ENCODE measurements at places on chromosomes 12 and 14.
A peak's percentile ranks its signal among the peaks of the same experiment; 100 is the strongest.

- DNase-seq: no peak
Observed at GRCh38 chr14:50044042-50044651, 72.2 kb downstream of the VCPKMT start.

GRCh38 chr12:13100605-13100881 lies 2.9 kb downstream of the GSG1 start:
- no peak for DNase-seq

DNA sequence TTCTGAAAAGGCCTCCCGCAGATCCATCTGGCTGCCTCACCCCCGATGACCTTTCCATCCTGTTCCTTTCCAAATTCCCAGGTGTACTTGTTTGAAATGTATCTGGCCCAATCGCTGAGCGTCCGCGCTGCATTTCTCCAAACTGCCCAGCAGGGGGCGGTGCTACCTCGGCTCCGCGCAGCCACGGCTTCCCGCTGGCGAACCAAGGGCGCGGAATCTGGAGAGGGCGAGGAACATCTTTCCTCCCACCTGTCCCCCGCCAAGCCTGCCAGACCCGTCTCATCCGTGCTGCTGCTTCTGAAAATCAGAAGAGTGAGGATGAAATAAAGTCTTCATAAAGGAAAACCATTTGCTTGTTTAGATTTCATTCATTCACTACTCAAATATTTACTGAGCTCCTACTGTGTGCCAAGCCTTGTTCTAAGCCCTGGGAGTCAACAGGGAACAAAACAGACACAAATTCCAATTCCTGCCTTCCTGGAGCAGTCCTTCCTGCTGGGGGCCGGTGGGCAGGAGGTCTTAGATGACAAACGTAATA lies 16.8 kb upstream of the MYL2 start:
- peak; percentile 27 for DNase-seq

DNA sequence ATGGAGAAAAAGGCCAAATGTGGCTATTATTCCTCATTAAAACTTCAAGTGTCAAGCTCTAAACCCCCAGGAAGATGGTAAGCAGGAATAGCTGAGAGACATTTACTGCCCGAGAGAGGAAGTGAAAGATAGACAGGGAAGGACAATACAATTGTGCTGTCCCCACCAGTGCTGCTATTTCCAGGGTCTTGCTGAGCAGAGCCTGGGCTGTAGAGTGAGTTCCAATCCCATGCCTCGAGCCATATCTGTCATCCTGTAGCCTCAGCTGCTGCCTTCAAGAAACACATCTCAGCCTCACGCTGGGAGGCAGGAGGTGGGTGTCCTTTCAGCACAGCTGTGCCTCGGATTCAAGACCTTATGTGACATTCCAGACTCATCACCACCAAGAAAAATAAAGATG lies 114.0 kb downstream of the RPAP3 start:
- no peak for DNase-seq

- no peak for DNase-seq
Observed at GRCh38 chr14:67663633-67664032, 10.8 kb downstream of the VTI1B start.

- no peak for DNase-seq
Observed at GRCh38 chr12:592024-592505, 71.2 kb downstream of the NINJ2 start.

- DNase-seq: no peak
Observed at GRCh38 chr12:5907807-5908206, 37.3 kb downstream of the ANO2 start.

Data from CD4-positive, alpha-beta T cell treated with Interleukin-15 for 1 hour (primary cell).